ENCODE measurements at places on chromosomes 6 and 20. TPM values are rescaled to one million over a fixed set of nuclear protein-coding genes. Genes with fewer than 3 reads are reported as not detected.

DNA sequence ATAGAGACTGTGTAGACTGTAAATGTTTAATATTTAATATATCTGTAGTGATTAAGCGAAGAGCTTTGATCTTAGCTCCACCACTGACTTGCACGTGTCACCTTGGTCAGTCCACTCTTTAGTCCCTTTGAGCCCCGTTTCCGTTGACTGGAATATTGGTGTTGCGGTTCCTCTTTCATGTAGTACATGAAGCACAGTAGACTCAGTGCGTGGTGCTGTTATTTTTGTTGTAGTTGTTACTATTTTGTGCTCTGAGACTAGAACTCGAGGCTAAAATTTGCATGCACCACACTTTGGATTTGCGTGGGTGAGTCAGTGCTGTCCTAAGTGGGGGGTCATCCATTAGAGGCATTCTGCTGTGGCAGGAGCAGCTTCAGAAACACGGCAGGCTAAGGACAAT, 291.4 kb downstream of the QKI start:
- DNase-seq, result no peak

The CDH26 gene
- total RNA-seq, result 0.27 TPM

- DNase-seq, result no peak
Observed at GRCh38 chr6:43120101-43120763, 44.1 kb downstream of the PTK7 start.

The CRISP3 gene
- total RNA-seq, result not detected

- no peak for DNase-seq
Observed at GRCh38 chr20:61916318-61916891, 149.3 kb downstream of the TAF4 start.

DNA sequence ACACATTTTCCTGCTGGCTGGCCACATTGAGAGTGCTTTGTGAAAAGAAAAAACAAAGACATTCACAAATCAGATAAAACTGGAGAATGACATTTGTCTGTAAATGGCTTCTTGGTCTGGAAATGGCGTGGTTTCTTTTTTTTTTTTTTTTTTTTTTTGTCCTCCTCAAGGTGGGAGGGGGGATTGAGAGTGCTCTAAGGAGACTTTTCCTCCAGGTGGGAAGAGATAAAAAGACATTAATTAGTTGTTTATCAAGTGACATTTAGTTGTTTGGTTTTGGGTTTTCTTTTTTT, 40.4 kb downstream of the GNAS start:
- DNase-seq, result no peak

The TP53TG5 gene
- total RNA-seq, result not detected

DNA sequence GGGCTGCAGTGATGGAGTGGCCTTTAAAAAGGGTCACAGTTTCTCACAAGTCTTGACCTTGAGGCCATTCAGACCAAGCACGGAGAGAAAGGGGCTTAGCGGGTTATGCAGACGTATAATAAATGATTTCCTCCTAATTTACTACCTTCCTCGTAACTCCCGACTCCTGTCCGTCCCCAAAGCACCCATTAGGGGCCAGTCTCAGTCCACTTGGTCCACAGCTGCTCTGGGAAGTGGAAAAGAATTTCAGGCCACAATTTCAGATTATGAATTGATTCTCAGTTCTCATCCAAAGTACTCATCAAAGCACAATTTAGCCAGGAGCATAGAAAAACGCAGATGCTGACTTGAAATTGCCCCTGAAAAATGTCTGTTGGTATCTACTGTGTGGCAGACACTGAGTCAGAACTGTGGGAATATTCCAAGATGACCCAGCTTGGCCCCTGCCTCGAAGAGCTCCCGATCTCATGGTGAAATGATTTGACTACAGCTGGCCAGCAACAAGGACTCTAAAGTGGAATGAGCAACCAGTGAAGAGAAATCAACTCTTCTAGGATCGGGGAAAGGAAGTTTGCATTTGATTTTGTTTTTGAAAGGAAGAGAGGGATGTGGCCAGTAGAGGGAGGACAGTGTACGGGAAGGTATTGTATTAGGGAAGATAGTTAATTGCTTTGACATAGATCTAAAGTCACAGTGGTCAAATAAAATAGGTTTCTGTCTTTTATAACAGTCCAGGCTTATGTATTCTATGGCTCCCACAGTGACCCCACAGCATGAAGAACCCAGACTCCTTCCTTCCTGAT, 15.2 kb upstream of the STK35 start:
- DNase-seq, result no peak

The RIMS4 gene
- total RNA-seq, result 10.9 TPM

- no peak for DNase-seq
Observed at GRCh38 chr6:128063850-128064539, 163.1 kb upstream of the THEMIS start.

The LY6G6F gene
- total RNA-seq, result not detected

DNA sequence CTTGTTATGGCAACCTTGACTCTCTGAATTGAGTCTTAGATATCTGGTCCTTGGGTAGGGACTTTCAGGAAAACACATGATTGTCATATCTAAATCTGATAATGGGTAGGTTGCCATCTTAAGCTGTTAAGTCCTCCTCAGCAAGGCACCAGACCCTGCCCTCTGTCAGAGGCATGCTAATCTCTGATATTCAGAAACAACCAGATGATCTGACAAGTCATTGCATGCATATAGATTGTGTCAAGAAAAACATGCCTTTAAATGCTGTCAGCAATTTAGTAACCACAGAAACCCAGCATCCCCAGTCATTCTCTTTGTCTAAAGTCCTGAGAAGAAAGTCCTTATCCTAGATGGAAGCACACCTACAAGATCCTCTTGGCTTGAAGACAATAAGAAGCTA, 149.1 kb downstream of the EDN1 start:
- DNase-seq, result no peak

DNA sequence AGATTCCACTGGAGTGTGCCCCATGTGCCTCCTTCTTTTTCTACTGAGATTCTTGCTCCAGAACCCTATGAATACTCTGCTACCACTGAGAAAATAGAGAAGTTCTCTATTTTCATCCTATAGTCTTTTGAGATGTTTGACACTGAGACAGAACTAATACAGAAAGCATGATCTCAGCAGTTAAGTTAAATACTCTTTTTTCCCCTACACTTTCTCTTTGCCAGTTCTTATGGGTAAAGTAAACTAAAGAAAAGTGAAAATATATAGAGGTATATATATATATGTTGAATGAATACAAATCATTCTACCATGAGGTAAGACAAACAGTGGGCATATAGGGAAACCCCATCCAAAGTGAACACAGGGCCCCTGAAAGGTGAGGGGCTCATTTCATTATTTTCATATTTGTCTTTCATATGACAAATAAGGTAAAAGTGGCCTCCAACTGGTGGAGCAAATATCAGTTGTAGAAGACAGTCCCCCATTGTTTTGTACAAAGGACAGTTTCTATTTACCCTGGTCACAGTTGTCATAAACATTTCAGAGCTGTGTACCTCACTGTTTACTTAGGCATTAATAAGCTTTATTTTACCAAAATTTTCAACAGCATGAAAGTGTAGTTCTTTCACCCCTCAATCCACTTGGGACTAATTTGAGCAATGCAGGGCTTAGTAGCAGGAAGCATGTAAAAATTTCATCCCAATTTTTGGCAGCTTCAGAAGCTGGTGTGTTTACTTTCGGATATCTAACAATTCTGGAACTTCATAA, 188.3 kb upstream of the MARCKS start:
- no peak for DNase-seq

DNA sequence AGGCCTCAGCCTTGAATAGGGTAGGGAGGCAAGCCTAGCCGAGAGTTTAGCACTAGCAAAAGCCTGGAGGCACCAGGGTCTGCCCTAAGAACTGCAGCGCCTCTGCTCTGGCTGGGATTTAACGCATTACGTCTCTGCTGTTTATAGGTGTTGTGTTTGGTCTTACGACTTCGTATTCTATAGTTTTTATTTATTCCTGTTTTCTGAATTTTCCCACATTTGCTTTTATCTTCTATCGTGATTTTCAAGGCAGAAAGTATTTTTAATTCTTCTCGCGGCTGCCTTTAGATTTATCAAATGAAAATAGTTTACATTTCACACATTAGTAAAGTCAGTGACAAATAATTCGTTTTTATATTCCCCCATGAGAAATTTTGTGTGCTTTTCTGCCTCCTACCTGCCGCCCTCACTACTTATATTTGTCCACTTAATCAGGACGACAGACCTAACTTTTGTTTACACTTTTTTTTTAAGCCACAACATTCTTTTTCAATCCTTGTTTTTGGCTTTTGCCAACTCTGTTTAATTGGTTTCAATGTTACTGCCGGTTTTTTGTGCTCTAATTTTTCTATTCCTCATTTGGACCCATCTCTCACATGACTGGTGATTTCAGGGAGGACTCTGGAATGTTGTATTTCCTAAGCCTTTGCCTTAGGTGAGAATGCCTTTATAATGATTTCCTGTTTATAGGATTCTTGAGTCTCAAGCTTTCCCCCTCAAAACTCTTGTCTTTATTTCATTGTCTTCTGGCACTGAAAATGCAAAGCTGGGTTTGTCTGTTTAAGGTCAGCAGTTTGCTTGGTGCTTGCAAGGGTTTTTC, 1.3 kb upstream of the LZTS3 start:
- peak; percentile 67 for DNase-seq

GRCh38 chr6:3226042-3226441, 1.4 kb downstream of the TUBB2B start:
- no peak for DNase-seq

The SAPCD1 gene
- total RNA-seq, result 1.1 TPM

- DNase-seq, result no peak
Observed at GRCh38 chr20:3763671-3764601, 3.6 kb downstream of the ADISSP start.

The UST gene
- 12.6 TPM for total RNA-seq

GRCh38 chr6:7156643-7157278, 49.0 kb downstream of the RREB1 start:
- DNase-seq, result no peak

- DNase-seq, result no peak
Observed at GRCh38 chr6:113246186-113246585, 611.0 kb upstream of the MARCKS start.

- DNase-seq, result no peak
Observed at GRCh38 chr6:154874773-154875592, 120.1 kb upstream of the TIAM2 start.

DNA sequence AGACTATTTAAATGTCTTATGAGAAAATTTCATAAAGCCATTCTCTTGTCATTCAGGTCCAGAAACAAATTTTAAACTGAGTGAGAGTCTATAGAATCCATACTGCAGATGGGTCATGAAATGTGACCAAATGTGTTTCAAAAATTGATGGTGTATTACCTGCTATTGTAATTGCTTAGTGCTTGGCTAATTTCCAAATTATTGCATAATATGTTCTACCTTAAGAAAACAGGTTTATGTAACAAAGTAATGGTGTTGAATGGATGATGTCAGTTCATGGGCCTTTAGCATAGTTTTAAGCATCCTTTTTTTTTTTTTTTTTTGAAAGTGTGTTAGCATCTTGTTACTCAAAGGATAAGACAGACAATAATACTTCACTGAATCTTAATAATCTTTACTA, 5.0 kb downstream of the MARCKS start:
- no peak for DNase-seq

DNA sequence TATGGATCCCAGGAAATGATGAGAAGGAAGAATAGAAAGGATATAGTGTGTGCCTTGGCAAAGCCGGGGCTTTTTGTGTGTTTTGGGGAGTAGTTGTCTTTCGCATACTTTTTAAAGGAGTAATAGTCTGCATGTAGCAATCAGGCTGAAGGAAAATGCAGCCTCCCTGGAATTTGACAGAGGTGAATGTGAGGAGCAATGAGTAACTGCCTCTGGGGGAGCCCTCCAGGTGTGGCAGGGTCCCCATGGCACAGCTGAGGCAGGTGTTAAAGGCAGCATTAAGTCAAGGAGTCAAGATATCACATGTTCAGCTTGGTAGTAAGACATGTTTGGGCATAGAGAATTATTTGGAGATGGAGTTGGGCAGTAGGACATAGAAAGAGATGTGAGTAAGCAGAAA, 203.1 kb downstream of the C6orf118 start:
- no peak for DNase-seq

DNA sequence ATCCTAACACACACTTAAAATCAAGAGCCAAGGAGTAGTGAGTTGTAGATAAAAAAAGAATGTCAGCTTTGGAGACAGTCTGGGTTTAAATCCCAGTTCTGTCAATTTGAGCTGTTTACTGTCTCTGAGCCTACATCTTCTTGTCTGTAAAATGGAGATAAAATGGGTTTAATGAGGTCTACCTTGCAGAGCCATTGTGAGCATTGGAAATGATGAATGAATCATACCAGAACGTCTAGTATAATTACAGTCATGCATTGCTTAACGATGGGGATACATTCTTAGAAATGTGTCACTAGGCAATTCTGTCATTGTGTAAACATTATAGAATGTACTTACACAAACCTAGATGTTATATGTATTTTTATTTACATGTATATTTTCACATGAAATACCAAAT, 17.6 kb upstream of the SGK2 start:
- no peak for DNase-seq

GRCh38 chr6:36195471-36196112, 952 bp upstream of the BRPF3 start:
- no peak for DNase-seq

GRCh38 chr6:12371151-12371550, 81.0 kb downstream of the EDN1 start:
- DNase-seq, result no peak

The PHACTR1 gene
- total RNA-seq, result 2.8 TPM

The RBPJL gene
- total RNA-seq, result not detected

DNA sequence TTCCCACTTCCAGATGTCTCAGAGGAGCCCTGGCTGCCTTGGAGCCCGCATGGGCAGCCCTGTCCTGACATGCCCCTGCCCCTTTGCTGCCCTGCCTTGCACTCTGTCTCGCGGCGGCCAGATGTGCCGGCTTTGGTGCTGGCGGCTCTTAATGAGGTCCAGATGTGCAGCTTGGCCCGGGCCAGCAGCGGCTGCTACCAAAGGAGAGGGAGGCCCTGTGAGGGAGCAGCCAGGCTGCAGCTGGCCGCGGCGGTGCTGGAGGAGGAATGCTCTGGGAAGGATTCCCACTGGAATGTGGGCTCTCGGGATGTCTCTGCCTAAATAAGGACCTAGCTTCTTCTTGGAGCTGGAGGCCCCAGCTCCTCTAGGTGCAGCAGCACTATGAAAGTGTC, 72.4 kb downstream of the FGD2 start:
- DNase-seq, result no peak

DNA sequence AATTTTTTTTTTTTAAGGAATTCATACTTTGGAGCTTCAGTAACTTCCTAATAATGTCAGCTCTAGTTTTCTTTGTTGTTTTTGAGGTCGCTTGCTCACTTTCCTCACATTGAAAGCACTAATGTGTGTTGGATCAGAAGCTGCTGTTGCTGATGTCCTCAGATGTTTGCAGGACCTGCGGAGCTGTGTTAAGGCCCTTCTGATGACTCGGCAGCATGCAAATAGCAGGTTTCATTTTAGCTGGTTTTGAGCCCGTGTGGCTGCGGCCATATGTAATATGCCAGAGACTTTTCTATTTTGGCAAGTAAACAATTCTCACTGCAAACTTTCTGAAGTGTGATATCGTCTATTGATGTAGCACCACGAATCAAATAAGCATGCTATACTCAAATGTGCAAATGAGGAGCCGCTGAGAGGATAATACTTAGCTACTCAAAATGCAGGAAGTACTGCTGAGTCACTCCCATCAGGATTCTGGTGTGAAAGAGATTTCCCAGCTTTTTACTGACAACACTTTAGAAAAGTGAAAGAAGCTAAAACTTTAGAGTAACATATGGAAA, 187.8 kb downstream of the SASH1 start:
- no peak for DNase-seq

The CRISP1 gene
- not detected for total RNA-seq

The RAD21L1 gene
- not detected for total RNA-seq

GRCh38 chr6:37463110-37463509, 30.1 kb downstream of the CMTR1 start:
- DNase-seq, result no peak

- DNase-seq, result no peak
Observed at GRCh38 chr20:59318803-59319202, 18.4 kb downstream of the EDN3 start.

GRCh38 chr20:58174708-58175280, 53.7 kb downstream of the ANKRD60 start:
- DNase-seq, result no peak

All from SK-MEL-5 (cell line).